ENCODE measurements at places on chromosomes 12 and 14. TPM values are rescaled to one million over a fixed set of nuclear protein-coding genes. Genes with fewer than 3 reads are reported as not detected.

The KLRC2 gene
- total RNA-seq = 0.46 TPM

The SRGAP1 gene
- 16.0 TPM for total RNA-seq

The ADSS1 gene
- 10.2 TPM for total RNA-seq

The APOF gene
- total RNA-seq = not detected

The KCNK10 gene
- not detected for total RNA-seq

DNA sequence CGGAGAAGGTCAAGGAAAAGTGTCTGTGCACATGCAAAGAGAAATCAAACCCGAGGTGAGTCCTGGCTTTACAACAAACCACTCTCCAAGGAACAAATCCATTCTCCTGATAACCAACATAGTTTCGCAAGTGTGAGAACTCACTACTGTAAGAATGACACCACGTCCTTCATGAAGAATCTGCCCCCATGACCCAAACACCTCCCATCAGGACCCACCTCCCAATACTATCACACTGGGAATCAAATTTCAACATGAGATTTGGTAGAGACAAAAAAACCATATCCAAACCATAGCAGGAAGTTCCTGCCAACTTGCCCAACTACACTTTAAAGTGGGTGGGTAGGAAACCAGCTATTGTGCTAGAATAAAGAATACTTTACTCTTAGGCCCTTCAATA lies 2.4 kb upstream of the ERC1 start:
- no peak for DNase-seq

DNA sequence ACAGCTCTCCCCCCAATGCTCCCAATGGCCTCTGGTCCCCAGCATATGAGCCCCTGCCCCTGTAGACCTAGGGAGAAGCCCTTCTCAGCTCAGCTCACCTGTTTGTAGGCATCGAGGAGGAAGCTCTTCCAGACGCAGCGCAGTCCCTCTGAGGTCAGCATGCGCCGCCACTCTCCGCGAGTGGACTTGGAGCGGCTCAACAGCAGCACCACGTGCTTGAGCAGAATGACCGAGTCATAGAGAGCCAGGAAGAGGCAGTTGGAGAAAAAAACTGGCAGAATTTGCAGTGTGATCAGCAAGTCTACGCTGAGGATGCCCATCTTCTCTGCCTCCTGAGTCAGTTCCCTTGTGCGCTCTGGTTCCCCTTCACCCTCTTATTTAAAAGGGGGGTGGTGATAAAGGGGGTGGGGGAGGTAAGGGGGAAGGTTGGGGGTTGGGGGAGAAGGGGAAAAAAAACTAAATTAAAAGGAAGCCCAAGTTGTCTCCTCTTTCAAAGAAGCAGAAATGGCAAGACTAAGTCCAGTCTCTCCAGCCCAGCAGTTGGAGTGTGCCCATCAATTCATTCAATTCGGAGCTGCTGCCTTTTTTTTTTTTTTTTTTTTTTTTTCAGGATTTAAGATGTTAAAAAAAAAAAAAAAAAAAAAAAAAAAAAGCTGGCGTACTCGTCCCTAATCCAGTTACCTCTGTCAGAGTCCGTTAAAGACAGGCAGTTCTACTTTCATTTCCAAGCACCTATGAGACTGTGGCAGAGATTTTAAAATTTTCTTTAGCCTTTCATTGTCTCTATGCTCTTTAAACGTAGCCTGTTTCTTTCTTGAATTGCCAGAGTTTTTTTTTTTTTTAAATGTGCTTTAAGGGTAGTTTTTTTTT lies at the start of gene DIO2:
Gene DIO2 (minus strand): TSS at position 352 of the 870 bp plus-strand sequence. CDS start 32 bp downstream, at position 320.
- DNase-seq = peak; percentile 86

DNA sequence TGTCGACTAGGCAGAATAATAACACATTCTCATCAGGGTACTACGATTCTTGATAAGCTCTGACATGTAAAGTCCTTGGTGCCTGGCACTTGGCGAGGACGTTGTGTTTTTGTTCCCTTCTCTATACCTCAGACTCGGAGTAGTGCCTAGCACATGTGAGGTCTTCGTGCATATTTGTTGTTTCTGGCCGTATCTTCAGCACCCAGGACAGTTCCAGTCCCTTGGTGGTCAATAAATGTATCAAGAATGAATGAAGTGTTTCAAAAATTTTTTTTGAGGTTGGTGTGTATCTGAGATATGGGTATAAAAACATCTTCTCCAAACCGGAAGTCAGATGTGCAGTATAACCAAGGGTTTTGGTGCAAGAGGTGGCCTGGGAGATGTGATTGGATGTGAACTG lies 198.2 kb downstream of the AACS start:
- no peak for DNase-seq

DNA sequence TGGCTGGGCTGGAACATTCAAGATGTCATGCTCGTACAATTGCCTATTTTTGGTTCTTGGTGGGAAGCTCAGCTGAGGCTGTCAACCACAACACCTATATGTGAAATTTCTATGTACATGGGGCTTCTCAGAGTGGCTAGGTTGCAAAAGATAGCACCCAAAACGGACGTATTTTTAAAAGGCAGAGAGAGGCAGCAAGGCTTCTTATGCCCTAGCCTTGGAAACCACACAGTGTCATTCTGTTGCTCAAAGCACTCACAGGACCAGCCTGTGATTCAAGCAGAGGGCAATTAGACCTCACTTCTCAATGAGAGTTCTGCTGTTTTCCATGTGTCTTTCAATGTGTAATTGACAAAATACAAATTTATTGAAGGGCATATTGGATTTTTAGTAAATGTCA lies 134.0 kb downstream of the GXYLT1 start:
- DNase-seq = no peak

GRCh38 chr14:93619176-93619793 lies 169.0 kb downstream of the PRIMA1 start:
- no peak for DNase-seq

GRCh38 chr12:80056845-80057244 lies 42.5 kb upstream of the OTOGL start:
- no peak for DNase-seq

- DNase-seq = no peak
Measured at GRCh38 chr12:38586789-38587188, 270.2 kb downstream of the ALG10B start.

- DNase-seq = no peak
Measured at GRCh38 chr12:54277823-54278276, 2.1 kb downstream of the CBX5 start.

- no peak for DNase-seq
Measured at GRCh38 chr14:49008363-49008762, 577.8 kb downstream of the RPS29 start.

DNA sequence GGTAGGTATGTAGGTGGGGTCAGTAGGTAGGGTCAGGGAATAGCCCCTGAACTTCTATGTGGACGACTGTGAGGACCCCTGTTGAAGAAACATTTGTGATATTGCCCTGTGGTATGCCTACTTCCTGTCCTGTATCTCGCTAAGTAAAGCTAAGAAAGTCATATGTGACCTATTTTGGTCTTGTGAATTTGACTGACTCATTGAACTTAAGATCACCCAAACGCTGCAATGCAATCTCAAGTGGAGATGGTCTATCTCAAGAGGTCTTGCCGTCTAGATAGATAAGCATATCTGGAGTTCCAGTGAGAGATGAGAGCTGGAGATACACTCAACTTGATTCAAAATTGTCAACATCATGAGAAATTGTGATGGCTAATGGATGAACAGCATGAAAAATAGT lies 73.8 kb downstream of the TRAFD1 start:
- DNase-seq = no peak

DNA sequence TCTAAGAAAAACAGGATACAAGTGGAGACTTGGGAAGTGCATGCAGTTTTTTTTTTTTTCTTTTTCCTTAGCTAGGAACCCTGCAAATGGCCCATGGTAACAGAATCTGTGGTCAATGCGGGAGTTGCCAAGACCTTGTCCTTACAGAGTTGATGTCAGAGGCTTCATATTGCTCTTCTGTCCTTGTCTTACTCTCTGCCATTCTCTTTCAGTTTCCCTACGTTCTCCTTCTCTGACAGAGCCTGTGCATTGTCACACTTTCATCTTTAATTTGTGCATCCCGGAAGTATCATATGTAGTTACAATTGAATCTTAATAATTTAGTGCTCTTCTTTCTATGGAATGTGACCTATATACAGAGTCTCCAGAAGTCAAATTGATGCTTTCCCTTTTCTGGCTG lies 986.9 kb downstream of the TMEM121 start:
- no peak for DNase-seq

GRCh38 chr14:103384450-103385151 lies 614 bp upstream of the MARK3 start:
- peak; percentile 83 for DNase-seq

GRCh38 chr12:17197971-17198370 lies 592.0 kb upstream of the LMO3 start:
- no peak for DNase-seq
